ENCODE measurements at places on chromosomes 12 and 14. TPM values are rescaled to one million over a fixed set of nuclear protein-coding genes. Genes with fewer than 3 reads are reported as not detected.

CCDC85C gene
- 11.6 TPM for total RNA-seq

- no peak for DNase-seq
Observed at GRCh38 chr14:69375722-69376121, 22.4 kb downstream of the ERH start.

- no peak for DNase-seq
Observed at GRCh38 chr14:87067061-87067460, 925.9 kb downstream of the GALC start.

DNA sequence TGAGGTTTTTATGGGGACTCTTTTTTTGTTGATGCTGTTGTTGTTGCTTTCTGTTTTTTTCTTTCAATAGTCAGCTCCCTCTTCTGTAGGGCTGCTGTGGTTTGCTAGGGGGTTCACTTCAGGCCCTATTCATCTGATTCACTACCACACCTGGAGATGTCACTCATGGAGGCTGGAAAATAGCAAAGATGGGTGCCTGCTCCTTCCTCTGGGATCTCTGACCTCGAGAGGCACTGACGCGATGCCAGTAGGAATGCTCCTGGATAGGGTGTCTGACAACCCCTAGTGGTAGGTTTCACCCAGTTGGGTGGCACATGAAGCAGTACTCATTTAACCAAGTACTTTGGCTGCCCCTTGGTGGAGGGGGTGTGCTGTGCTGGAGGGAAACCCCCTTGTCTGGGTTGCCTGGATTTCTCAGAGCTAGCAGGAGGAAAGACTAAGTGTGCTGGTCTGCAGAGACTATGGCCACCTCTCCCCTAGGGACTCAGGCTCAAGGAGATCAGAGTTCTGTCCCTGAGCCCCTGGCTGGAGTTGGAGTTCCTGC lies 745.5 kb downstream of the TMTC2 start:
- no peak for DNase-seq

- DNase-seq: no peak
Observed at GRCh38 chr12:6114476-6114870, 10.0 kb downstream of the VWF start.

DNA sequence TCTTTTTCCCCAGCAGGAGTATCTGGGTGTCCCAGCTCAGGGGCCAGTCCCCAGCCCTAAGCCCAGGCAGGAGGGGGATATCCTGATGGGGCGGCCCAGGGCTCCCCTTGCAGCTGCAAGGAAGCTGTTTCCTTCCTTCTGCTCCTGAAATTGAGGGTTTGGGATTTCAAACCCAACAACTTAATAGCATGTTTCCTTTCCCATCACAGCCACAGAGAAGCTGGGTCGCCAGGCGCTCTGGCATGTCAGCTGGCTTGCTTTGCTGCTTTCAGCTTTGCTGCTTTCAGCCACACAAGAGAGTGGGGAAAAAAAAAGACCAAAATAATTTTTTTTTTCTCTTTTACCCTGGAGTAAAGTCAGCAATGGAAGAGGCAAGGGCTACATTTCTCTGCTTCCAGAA lies 30.0 kb downstream of the HVCN1 start:
- no peak for DNase-seq

DNA sequence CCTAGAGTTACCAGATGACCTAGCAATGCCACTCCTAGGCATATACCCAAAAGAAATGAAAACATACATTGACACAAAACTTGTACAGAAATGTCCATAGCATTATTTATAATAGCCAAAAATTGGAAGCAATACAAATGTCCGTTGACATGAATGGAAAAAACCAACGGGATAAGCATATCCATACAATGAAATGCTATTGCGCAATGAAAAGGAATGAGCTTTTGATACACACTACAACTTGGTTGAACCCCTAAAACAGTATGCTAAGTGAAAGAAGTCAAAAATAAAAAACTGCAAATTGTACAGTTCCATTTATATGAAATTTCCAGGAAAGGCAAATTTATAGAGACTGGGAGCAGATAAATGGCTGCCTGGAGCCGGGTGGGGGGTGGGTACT lies 90.6 kb upstream of the G2E3 start:
- DNase-seq: no peak

DNA sequence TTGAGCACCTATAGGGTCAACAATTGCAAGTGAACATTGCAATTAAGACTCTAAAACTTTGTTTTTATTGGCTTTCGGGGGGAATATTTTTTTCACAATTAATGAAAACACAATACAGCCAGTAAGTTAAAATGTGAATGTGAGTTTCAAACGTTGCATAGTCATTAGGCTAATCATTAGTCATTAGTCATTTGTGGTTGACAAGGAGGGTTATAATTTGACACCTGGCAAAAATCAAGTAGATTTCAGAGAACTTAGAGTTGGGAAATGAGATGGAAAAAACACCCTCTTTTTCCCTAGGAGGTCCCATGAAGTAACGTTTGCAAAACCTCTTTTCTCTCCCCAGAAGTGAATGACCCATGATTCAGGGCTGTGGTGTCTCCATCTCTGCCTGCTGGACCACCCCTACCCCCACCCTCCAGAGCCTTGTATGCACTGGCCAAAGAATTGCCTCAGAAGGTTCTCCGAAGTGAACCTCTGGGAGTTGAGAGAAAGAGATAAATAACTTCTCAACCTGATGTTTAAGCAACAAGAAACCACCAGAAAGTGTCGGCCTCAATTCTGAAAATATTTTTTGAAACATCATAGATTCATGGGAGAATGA lies 196.3 kb downstream of the PAX9 start:
- peak; percentile 50 for DNase-seq

PTGER2 gene
- total RNA-seq: 8.7 TPM

GRCh38 chr14:20455355-20456300 lies 602 bp downstream of the APEX1 start:
- no peak for DNase-seq

HCAR2 gene
- under 0.01 TPM for total RNA-seq

DNA sequence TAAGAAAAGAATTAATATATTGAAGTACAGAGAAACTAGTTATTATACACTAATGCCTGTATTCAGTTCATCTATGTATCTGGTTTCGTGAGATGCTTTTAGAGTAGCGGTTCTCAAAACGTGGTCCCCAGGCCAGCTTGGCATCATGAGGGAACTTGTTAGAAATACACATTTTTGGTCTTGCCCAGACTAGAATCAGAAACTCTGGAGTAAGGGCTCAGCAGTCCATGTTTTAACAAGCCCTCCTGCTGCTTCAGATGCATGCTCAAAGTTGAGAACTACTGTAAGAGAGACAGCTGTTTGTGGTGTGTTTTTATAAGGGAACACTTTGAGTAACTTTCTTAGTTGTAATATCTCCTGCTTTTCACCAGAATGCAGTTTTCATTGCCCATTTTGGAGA lies 18.1 kb downstream of the GPATCH2L start:
- DNase-seq: no peak

- no peak for DNase-seq
Observed at GRCh38 chr12:2112401-2112800, 59.6 kb downstream of the CACNA1C start.

DNA sequence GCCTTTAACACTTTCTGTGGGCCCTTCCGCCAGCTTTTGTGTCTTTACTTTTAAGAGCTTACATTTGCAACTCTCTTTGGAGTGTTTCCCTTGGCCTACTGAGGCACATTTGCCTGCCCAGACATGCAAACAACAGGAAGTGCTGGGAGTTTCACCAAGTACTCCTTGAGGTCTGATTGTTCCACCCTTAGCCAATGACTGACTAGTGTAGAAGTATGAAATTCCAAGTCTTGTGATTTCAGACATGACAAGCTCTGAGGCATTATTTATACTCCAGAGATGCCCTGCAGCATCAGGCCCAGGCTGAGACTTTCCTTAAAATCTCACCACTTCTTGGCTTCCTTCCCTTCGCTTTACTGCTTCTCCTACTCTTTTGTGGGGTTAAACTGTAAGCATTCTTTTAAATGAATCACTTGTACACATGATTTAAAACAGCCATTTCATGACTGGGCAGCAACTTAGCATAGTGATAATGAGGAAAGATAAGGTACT lies 174.1 kb downstream of the SLC6A15 start:
- DNase-seq: peak; percentile 55

DNA sequence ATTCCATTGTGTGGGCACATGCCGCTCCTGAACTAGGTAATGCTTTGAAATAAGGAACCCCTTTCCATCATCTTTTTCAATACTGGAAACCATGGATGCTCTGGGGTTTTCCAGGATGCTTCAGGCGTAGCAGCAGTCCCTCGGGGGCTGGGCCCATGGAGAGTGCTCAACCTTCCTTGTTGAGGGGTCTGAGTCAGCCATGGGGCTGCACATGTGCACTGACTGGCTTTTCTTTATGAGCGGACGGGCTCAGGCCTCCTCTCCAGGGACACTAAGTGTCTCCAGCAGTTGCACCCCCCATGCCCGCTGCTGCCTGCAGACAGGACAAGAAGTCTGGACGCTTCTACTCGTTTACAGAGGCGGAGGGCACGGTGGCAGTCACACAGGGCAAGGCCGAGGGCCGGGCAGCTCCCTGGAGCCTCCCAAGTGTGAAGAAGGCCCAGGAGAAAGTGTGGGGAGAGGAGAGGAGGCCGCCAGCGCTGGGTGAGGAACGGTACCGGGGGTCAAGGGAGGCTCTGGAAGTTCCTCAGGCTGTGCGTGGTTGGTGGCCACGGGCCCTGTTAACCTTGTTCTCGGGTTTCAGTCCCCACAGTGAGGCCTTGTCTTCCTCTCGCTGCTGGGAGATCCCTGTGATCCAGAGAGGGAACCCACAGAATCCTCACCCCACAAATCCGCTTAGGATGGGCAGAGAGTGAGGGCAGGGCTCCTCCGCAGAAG lies 51.2 kb downstream of the TEAD4 start:
- no peak for DNase-seq

DNA sequence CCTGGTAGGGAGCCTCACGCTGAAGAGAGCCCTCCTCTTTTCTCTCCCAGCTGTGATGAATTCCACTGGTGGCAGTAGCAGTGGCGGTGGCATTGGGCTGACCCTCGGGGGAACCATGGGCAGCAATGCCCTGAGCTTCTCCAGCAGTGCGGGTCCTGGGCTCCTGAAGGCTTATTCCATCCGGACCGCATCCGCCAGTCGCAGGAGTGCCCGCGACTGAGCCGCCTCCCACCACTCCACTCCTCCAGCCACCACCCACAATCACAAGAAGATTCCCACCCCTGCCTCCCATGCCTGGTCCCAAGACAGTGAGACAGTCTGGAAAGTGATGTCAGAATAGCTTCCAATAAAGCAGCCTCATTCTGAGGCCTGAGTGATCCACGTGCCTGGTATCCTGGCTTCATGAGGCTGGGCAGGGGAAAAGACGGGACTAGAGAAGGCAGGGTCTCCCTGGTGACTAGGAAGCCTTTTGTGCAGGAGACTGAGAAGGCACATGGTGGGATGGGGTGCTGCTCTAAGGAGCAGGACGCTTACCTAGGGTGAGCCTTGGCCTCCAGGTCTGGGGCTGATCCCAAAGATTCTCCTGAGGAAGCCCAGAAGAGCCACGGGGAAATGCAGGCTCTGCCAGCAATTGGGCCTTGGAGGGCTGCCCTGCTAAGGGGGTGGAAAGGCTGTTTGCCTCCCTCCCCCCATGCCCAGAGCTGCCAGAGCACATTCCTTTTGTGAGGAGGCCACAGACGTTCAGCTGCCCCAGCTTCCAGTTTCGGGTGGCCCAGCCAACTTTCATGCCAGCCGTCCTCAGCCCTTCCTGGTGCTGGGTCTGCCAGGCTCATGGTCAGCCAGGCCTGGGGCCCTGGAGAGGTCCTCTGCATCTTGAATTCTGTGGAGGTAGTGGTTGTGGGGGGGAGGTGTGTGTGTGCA lies 15.8 kb downstream of the KRT7 start:
- DNase-seq: no peak

DNA sequence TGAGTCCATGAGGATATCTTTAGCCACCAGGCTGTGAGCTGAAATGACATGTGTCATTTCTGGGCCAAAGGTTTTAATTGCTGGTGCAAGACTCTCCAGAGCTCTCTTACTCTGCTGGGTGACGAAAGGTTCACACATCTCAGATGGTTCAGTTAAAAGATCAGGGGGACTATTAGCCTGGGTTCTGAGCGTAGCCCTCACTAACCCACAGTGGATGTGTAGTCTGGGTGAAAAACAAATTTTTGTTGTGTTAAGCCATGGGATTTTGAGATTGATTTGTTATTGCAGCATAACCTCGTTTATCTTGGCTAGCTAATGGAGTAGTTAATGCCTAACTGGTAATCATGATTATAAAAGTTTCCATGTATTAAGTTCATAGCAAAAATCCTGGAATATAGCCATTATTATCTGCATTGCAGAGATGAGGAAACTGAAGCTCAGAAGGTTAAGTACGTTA lies 251.5 kb downstream of the RMST start:
- no peak for DNase-seq

DNA sequence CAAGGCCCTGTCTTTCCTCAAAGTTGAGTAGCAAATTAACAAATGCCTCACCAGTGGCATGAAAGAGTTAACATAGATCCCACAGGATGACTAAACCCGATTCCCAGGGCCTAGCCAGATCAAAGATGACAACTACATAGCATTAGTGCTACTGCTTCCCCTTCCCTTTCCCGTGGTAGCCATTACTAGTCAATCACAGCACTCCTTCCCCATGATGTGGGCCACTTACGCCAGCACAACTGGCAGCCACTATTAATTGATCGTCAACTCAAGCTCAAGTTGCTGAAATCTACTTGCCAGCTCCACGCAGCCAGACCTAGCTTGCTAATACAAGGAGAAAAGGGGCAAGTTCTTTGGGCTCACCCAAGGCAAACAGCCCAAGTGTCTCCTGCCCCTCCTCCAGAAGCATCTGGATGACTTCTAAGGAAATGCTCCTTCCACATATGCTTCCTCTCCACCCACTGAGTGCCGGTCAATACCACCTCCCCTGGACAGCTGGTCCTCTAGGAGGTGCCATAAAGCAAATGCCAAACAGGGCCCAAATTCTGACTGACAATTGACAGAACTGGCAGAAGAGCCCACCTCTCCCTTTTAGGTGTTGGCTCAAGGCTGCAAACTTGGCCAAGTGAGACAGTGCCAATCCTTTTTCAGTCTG lies 72.6 kb downstream of the NUAK1 start:
- DNase-seq: no peak

GRCh38 chr12:103677341-103677740 lies 90.3 kb downstream of the STAB2 start:
- DNase-seq: no peak

GRCh38 chr14:76812093-76812421 lies 625 bp downstream of the ANGEL1 start:
- DNase-seq: no peak

All from renal cortical epithelial cell (primary cell).